Body of pancreas (tissue), 4 donors: ENCODE measurements at places on chromosomes 7 and 10.

- peak; percentile 90 for DNase-seq
Observed at GRCh38 chr7:47371733-47372368, 210.1 kb downstream of the TNS3 start.

DNA sequence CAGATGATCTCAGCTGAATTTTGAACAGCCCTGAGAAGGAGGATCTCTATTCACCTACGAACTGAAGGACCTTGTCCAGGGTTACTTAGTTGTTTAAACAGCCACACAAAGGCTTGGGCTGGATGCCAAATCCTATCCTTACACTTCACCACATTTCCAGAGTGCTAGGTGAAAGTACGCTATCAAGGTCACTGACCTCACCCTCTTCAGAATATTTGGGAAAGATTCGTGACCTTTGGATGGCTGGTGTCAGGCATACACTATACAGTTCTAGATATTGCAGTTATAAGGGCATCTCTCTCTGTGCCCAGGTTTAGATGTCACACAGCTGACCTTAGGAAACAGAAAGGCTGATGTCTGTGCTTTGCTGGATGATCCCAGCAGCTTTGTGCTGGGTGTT, 61.2 kb upstream of the ABLIM1 start:
- DNase-seq, result peak; percentile 64

- DNase-seq, result no peak
Observed at GRCh38 chr10:30775779-30776591, 146.4 kb upstream of the LYZL2 start.

DNA sequence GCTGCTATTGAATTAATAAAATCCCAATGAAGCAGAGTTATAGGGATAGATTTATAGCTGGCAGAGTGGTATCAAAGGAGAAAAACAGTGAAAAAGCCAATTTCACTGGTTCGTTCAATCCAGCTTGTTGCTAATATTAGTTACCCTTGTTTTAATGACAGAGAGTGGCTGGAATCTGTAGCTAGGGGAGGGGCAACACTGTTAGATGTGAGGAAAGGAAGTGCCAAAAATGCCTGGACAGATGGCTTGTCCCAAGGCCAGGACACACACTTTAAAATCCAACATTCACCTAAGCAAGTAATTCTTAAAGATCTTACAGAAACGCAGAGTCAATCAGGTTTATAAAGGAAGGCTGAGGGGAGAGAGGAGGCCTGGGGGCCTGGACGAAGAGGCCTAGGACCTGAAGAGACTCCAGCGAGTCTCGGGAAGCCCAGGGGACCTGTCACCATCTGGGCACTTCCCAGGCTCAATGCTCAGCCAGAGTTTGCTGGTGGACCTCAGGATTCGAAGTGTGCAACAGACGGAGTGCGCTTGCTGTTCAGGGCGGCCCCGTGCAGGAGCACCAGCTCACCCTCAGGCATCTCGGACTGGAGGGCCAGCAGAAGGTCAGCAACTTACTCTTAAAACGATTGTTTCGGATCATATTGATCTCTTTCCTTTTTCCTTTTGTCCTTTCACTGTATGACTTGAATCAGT, 36.7 kb downstream of the TMEM248 start:
- DNase-seq, result no peak
